Osteoblast (primary cell): ENCODE measurements at places on chromosomes 12 and 14.

- DNase-seq, result no peak
Measured at GRCh38 chr14:76651410-76652055, 109.7 kb upstream of the VASH1 start.

- no peak for DNase-seq
Measured at GRCh38 chr12:52944683-52945388, 4.1 kb upstream of the KRT18 start.

- DNase-seq, result no peak
Measured at GRCh38 chr14:63650256-63650952, 8.7 kb upstream of the WDR89 start.

GRCh38 chr12:19287302-19287701 is 152.0 kb upstream of the AEBP2 start:
- no peak for DNase-seq
